ENCODE measurements at places on chromosomes 12 and 14.

- DNase-seq: no peak
Observed at GRCh38 chr14:57413849-57414248, 23.5 kb downstream of the NAA30 start.

DNA sequence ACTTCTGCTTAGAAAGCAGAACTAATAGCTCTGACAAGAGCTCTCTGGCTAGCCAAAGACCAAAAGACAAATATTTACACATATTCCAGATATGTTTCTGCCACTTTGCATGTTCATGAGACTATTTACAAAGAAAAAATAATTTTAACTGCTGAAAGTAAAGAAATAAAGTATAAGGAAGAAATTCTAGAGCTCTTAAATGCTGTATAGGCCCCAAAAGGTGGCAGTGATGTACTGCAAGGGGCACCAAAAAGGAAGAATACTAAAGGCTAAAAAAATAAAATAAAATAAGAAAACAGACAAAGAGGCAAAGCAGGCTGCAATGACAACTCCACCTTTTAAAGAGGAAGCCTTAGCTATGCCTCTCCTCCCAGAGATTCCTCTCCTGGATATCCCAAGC is 23.0 kb downstream of the KLRK1 start:
- no peak for DNase-seq

GRCh38 chr12:126663304-126664094 is 1598.3 kb downstream of the AACS start:
- peak; percentile 82 for DNase-seq

DNA sequence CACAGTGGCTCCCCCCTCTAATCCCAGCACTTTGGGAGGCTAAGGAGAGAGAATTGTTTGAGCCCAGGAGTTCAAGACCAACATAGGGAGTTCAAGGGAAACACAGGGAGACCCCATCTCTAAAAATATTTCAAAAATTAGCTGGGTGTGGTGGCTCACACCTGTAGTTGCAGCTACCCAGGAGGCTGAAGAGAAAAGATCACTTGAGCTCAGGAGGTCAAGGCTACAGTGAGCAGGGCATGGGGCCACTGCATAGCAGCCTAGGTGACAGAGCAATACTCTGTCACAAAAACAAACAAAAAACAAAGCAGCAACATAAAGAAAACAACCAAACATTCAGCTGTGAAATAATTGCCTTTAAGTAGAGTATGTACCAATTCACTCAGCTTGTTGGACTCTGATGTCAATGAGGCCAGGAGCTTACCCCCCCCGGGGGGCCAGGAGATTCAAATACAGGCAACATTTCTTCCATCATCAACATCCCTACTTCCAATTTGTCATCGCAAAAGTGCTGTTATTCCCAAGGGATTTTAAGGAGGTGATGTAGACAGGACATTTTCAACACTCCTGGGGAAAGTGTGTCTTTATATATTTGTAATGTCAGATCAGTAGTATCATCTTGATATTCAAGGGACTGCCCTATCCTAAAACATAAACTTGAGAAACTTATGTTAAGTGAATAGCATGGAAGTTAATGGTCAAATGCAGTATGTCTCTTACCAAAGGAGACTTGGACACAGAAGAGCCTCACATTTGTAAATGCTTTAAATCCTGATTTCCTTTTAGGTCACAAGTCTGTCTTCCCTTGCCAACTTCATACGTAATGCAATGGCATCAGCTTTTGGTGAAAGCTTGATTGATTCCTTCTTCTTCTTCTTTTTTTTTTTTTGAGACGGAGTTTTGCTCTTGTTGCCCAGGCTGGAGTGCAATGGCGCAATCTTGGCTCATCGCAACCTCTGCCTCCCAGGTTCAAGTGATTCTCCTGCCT is 40.6 kb upstream of the AEBP2 start:
- DNase-seq: no peak

DNA sequence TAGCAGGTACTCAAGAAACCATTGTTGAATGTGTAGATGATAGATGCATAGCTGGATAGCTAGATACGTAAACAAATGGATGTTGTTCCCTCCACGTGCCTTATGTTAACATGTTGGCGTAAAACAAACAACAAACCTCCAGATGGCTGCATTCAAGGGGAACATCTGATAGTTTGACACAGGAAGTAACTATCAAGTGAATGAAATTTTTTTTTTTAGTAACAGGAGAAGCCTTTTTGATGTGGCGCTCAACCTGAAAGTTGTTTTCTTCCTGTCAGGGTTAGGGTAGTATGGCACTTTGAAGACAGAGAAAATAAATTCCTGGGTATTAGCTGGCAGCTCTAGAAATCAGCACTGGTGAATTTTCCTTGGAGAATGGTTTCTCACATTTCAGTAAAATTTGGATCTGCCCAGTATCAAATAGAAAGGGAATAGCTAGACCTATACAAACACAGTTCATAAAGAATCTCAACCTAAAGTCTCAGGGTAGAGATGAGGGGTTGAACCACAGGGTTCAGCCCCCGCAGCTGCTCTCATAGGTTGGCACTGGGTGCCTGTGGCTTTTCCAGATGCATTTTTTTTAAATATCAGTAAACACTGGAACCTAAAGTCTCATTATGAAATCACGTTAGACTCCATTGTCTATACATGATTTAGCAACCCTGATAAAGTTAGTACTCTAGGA is 18.8 kb upstream of the RAP1B start:
- DNase-seq: no peak

All from NCI-H748 treated with DMSO at 0.1 percent for 48 hours (cell line).